MV-4-11 (cell line): ENCODE measurements at places on chromosomes 6 and 20.

DNA sequence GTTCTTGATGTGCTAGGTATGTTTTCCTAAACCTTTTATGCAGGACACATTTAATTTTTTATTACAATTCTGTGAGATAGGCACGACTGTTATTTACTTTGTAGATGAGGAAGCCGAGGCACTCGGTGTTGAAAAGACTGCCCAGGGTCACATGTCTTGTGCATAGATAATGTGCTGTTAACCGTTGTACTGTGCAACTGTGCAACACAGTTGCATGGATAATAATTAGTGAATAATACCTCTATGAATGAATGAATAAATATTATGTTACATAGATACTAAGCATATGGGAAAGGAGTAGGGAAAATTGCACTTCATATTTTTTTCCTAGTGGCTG, 60.3 kb upstream of the DEK start:
- DNase-seq = no peak

DNA sequence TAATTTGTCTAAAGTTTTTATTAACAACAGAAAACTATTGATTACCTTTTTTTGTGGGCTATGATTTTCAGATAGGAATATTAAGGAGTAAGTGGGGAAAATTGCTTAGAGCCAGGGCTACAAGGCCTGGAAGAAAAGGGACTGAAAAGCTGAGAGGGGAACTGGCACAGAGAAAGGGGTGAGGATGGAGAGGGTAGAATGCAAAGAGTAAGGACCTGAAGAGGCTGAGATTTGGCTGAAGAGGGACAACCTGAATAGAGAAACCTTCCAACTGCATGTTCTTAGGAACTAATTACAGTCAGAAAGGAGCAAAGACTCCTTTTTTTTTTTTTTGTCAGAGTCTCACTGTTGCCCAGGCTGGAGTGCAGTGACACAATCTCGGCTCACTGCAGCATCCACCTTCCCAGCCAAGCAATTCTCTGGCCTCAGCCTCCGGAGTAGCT, 16.7 kb downstream of the BTN2A1 start:
- DNase-seq = no peak

- DNase-seq = peak; percentile 32
Observed at GRCh38 chr20:8385247-8385646, 253.2 kb downstream of the PLCB1 start.

DNA sequence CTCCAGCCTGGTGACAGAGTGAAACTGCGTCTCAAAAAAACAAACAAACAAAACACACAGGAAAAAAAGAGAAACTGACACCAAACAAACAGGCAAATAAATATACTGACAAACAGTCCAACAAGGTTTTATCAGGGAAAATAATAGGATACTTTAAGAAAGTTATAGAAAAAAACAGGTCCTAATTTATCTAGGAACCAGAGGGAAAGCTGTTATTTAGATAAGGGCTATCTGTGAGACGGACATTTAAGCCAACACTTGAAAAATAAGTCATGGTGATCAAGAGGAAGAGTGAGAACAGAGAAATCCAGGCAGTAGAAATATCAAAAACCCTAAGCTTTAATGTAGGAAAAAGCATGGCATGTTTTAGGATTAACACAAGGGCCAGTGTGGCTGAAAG, 68.9 kb downstream of the FAM217A start:
- DNase-seq = no peak

- DNase-seq = peak; percentile 78
Observed at GRCh38 chr6:20092071-20092566, 120.2 kb downstream of the MBOAT1 start.

GRCh38 chr6:134097114-134097707, 44.8 kb upstream of the SLC2A12 start:
- peak; percentile 30 for DNase-seq

GRCh38 chr6:166707045-166707444, 80.0 kb upstream of the RPS6KA2 start:
- peak; percentile 65 for DNase-seq

DNA sequence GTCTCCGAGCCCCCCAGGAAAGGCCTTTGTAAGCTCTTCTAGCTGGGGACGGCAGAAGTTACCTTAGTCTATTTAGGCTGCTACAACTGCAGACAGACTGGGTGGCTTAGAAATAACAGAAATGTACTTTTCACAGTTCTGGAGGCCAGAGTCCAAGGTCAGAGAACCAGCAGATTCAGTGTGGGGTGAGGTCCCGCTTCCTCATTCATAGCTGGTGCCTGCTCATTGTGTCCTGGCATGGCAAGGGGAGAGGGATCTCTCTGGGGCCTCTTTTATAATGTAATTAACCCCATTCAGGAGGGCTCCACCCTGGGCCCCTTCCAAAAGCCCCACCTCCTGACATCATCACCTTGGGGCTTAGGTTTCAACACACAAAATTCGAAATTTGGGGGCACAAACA, 315.1 kb downstream of the CDH4 start:
- DNase-seq = no peak

DNA sequence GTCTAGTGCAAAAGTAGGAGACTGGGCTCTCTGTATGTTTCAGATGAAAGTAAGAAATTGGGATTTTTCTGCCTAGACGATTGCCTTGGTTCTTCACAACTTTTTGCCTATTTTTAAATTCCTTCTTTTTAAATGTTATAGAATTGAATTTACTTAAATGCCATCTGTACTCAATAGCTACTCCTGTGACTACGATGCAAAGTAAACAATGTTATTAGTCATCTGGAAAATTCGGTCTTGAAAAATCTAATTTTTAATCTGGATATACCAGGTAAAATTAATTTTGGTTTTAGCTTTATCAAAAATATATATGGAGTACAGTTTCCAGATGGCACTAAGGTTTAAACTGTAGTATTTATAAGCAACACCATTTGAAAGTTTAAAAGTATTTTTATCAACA, 472.2 kb downstream of the UTRN start:
- DNase-seq = no peak

- no peak for DNase-seq
Observed at GRCh38 chr6:13425943-13426931, 61.2 kb downstream of the GFOD1 start.

GRCh38 chr6:26660000-26660361, 435 bp upstream of the ZNF322 start:
- DNase-seq = peak; percentile 12

- peak; percentile 86 for DNase-seq
Observed at GRCh38 chr6:46220352-46221221, 49.8 kb upstream of the ENPP5 start.
